Right lobe of liver (tissue), 6 donors: ENCODE measurements at places on chromosomes 1 and 21.

DNA sequence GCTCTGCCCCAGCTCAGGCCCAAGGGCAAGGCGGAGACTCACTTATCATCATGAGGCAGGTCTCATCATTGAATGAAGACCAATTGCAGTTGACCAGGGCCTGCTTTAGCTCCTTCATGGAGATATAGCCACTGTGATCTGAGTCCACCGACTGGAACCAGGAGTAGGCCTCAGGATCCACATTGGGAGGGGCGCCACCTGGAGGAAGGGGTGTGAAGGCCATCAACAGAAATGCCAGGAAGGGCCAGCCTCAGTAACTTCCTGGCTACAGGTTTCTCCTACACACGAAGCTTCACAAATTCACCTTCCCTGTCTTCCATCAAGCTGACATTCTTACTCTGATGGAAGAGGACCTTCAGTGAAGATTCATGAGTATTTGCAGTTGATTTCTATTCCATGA is 11.6 kb downstream of the PEF1 start:
- DNase-seq, result no peak

DNA sequence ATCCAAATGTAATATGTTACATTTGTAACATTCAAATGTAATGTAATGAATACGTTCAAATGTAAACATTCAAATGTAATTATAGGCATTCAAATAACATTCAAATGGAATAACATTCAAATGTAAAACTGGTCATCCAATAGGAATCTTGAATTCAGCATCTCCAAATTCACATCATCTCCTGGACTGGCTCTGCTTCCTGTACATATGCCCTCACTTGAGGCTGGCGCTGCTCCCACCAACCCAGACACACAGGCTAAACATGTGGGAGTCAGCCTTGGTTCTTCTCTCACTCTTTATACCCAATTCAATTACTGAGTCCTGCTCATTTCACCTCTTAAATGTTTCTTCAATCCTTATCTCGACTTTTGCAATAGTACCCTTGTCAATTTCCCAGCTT is 6.9 kb downstream of the EBNA1BP2 start:
- no peak for DNase-seq

GRCh38 chr1:223062177-223062576 is 80.9 kb downstream of the TLR5 start:
- no peak for DNase-seq

GRCh38 chr1:37127254-37127748 is 93.0 kb upstream of the GRIK3 start:
- no peak for DNase-seq

DNA sequence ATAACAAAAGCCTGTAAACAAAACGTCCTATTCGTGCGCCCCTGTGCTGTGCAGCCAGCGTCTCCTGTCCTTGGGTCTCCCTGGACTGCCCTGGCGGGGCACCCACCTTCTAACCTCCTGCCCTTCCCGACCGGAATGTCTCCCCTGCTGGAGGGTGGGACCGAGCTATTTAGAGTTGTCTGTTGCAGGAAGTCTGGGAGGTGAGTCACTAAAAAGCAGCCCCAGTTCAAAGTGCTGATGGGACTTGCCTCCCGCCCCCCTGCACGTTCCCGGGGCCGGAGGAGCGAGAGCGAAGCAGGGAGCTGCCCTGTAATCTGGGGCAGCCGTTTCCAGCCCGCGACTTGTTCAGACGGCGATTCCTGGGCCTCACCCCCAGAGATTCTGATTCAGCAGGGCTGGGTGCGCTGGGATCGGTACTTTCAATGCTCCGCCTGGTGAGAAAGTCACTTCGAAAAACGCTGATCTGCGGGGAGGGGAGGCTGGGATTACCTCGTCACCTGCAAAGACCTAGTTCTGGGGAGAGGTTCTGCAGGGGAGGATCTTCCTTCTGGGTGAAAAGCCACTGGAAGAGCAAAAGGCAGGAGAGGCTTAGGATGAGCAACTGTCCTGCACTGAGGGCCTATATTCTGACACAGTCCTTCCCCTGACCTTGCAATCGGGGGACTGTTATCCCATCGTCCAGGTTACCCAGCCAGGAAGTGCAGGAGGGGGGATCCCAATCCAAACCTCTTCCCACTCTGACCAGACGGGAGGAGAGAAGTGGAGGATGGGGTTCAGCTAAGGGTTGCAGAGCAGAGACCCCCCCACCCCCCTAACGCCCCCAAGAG is 1.2 kb upstream of the DHRS3 start:
- peak; percentile 82 for DNase-seq

DNA sequence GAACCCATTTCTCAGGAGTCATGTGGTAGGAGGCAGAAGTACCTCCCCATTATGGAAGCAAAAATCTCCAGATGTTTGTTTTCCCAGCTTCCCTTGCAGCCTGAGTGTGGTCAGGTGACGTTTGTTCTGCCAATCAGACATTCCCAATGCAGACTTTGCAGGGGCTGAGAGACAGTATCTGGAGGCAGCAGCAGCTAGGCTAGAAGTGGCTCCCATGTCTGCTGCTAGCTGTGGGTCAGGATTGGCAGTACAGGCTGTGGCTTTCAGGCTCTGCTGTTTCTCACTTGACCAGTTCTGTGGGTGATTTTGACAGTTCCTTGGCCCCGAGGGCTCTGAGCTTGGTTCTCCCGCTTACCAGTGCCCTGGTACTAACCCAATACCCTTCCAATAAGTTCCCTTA is 58.6 kb upstream of the NBPF3 start:
- no peak for DNase-seq

GRCh38 chr1:161131523-161132409 is 701 bp downstream of the DEDD start:
- DNase-seq, result no peak

GRCh38 chr1:10539411-10540043 is 64.8 kb downstream of the PEX14 start:
- no peak for DNase-seq

- no peak for DNase-seq
Measured at GRCh38 chr21:42363312-42363711, 3.0 kb downstream of the TFF1 start.

GRCh38 chr1:200082329-200082728 is 54.8 kb downstream of the NR5A2 start:
- DNase-seq, result no peak

- peak; percentile 57 for DNase-seq
Measured at GRCh38 chr1:50333595-50333974, 89.7 kb downstream of the DMRTA2 start.

DNA sequence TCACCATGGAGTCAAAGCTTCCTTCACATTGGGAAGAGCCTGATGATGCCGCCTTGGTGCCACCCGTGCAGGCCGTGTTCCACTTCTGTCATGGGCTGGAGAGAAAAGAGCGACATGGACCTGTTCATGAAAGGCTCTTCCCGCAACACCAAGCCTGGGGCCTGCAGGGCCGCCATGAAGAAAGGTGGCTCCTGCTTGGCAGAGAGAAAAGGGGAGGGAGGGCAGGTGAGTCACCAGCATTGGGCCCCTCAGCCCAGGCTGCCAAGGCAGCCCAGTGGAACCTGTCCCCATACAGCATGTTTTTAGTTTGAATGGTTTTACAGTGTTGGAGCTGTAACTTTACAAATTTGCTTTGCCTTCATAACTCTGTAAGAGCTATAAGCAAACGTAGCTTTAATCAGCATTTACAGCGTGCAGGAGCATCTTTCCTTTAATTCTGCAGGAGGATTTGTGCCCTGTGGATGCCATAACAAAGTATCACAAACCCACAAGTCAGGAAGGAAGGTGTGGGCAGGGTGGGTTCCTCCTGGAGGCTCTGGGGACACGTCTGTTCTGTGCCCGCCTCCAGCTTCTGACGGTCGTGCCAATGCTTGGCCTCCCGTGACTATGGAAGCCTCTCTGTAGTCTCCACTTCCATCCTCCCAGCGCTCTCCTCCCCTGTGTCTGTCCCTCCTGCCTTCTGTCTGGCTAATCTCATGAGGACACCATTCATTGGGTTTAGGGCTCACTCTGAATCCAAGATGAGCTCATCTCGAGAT is 49.1 kb downstream of the RIPK4 start:
- DNase-seq, result no peak

DNA sequence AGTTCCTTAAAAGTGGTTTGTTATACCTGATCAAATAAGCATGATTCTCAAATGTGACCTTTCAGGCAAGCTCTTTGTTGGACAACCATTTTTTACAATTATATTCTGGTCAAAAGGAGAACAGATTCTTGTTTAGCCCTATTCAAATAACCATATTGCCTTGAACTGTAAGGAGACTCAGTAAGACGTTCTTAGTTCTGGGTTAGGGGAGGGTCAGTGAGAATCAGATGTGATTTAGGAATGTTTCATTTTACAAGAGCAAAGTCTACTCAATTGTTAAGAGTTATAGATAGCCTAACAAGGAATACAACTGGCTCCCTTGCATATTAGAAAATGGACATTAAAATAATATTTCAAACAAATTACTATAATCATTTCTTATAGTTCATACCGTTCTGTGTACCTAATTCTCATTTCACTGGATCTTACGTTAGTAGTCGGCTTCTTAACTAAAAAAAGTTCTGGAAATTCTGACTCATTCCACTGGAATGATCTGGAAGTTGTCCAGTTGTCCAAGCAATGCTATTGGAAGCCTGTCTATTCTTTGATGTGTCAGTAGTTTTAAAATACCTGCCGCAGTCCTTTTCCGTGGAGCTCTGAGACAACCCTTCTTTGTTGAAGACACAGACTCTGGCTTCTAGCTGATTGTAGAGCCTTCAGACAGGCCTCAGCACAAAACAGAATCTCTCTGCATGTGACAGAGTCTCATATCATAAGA is 88.8 kb downstream of the MAST2 start:
- no peak for DNase-seq

DNA sequence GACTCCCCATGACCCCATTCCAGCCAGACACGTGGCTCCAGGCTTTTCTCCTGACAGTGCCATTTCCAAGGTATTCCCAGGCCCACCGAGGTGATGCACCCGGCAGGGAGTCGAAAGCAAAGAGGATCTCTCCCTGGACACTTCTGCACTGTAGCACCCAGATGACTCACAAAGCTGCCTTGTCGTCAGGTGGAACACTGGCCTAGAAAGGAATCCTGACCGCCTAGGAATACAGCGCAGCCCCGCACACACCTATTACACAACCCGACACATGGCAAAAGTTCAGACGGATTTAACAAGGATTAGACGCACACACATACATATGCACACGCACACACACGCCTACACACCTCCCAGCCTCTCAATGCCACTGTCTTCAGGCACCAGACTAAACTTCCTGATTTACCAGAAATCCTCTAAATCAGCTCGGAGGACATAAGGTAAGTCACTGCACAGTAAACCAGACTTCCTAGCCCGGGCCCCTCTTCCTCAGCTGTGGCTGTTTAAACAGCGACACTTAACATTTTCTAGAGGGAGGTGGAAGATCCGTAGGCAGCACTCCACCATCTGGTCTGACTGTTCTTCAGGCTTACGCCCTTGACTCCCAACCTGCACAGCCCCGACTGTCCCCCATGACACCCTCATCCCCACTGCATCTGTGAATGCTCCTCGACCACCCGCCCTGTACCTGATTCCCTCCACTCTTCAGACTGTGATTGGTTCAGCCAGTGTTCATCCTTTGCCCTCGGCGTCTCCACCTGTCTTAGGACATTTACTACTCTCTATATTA is 12.7 kb downstream of the FAM89A start:
- DNase-seq, result no peak

DNA sequence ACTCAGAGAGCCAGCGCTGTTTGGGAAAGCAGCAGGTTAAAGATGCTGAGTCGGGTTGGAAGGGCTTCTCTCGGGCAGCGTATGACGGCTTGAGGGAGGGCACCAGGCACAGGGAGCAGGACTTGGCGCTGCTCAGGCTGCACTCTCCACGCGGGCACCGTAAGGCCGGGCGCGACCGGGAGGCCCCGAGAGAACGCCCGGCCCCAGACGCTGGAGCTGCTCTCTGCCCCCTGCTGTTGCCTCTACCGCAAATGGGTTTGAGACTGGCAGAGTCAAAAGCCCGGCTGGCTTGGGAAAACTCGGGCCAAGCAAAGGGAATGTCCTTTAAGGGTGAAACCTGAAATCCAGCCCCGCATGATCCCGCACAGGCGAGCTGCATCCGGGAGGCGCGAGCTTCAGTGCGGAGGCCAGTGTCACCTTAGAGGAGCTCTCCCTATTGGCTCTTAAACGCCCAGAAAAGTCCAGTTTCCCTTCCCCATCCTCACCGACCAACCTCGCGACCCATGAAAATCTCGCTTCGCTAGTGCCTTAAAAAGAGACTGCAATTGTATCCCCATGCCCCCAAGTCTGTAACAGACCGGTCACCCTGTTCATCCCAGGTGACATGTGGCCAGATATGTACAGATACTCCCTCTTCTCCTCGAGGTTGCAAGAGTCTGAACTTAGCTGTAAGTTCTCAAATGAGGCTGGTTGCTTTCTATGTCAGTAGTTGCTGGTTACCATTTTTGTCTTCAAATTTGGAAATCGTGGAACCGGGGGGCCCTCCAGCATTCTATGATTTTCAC is 1.1 kb downstream of the PRRX1 start:
- DNase-seq, result no peak

GRCh38 chr1:197013234-197013633 is 35.9 kb downstream of the CFHR5 start:
- DNase-seq, result no peak

DNA sequence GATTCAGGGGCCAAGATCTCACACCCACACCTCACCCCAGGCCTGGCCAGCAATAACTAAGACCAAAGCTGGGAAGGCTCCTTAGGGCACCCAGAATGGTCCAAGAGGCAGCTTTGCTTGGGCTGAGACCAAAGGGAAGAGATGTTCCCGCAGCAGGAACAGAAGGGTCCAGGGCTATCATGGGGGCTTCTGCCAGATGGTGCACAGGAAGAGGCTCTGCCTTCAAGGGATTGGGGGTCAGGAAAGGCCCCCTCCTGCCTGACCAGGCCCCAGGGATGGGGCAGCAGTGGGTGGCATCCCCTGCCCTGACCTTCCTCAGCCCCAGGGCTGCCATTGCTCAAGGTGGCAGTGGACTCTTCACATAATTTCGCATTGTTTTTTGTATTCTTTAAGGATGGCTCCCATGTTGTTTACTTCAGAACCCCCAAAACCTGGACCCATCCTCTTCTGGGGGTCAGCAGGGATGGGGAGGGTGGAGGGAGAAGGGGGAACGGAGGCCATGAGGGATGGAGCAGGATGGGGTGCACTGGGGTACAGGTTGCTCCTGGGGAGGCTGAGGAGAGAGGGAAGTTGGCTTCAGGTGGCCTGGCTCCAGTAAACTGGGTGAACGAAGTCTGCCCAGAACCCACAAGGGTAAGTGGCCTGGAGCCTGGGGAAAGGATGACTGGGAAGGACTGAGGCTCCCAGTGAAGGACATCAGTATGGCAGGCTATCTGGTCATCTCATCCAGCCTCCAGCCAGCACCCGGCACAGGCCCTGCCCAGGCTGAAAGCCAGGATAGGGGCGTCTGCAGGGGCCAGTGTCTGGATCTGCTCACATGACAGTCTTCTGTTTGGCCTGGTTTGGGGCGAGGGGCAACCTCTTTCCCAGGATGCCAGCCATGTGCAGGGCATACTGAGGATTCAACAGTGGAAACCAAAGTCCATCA is 2.6 kb upstream of the NADK start:
- DNase-seq, result no peak

GRCh38 chr1:201734786-201735185 is 94.2 kb upstream of the IPO9 start:
- DNase-seq, result no peak

- DNase-seq, result no peak
Measured at GRCh38 chr1:150621497-150622302, 7.7 kb downstream of the ENSA start.

GRCh38 chr1:82463951-82464350 is 663.2 kb downstream of the ADGRL2 start:
- no peak for DNase-seq
